ENCODE measurements at places on chromosomes 1 and 21. TPM values are rescaled to one million over a fixed set of nuclear protein-coding genes. Genes with fewer than 3 reads are reported as not detected.
A peak's percentile ranks its signal among the peaks of the same experiment; 100 is the strongest.

GRCh38 chr1:167013108-167013929 is 24.2 kb downstream of the MAEL start:
- no peak for DNase-seq

DNA sequence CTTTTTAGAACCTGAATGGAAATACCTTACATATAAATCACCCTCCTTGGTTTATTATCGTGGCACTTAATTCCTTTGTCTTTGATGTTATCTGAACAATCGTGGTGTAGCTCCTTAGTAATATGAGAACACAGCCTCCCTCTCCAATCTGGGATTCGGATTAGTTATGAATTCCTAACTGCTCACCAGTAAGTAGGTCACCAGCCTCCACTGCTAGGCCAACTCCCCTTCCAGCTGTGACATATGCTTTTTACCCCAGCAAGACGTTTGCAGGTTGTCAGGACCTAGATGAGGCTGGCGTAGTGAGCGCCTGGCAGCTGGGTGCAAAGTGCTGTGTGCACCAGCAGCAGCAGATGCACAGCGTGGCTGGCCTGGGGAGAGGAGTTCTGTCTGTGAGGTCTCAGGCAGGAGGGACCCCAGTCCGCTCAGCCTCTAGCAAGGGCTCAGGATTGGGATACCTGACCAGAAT is 38.2 kb downstream of the NTPCR start:
- no peak for DNase-seq

- peak; percentile 76 for DNase-seq
Observed at GRCh38 chr1:63698001-63698838, 75.6 kb upstream of the ROR1 start.

GRCh38 chr21:38413958-38414548 is 84.2 kb downstream of the ERG start:
- peak; percentile 40 for DNase-seq

- DNase-seq, result peak; percentile 92
Observed at GRCh38 chr1:31762726-31763670, 1.1 kb downstream of the ADGRB2 start.

- DNase-seq, result no peak
Observed at GRCh38 chr1:198636391-198636790, 2.4 kb upstream of the PTPRC start.

DNA sequence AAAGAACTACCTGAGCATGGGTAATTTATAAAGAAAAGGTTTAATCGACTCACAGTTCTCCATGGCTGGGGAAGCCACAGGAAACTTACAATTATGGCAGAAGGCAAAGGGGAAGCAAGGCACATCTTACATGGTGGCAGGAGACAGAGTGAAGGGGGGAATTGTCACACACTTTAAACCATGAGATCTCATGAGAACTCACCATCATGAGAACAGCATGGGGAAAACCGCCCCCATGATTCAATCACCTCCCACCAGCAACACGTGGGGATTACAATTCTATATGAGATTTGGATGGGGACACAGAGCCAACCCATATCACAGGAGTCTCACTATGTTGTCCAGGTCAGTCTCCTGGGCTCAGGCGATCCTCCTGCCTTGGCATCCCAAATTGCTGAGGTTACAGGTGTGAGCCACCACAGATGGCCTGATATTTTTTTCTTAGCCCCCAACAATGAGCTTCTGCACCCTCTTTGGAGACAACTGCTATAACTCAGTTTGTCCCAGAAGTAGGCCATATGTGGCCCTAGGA is 22.5 kb upstream of the MORC3 start:
- DNase-seq, result no peak

DNA sequence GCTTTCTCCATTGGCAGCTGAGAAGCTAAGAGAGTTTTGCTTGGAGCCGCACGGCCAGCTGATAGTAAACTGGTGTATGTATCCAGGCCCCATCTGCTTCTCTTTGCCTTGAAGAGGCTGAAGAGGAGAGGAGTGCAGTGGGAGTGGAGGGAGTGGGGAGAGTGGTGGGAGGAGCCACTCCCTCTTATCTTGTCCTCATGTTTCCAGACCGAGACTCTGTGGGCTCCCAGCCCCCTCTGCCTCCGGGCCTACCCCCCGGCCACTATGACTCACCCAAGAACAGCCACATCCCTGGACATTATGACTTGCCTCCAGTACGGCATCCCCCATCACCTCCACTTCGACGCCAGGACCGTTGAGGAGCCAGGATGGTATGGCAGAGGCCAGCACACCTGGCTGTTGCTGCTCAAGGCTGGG is 6.0 kb upstream of the LRRC71 start:
- peak; percentile 90 for DNase-seq

GRCh38 chr1:247111700-247112478 is 7.7 kb upstream of the ZNF669 start:
- peak; percentile 67 for DNase-seq

DNA sequence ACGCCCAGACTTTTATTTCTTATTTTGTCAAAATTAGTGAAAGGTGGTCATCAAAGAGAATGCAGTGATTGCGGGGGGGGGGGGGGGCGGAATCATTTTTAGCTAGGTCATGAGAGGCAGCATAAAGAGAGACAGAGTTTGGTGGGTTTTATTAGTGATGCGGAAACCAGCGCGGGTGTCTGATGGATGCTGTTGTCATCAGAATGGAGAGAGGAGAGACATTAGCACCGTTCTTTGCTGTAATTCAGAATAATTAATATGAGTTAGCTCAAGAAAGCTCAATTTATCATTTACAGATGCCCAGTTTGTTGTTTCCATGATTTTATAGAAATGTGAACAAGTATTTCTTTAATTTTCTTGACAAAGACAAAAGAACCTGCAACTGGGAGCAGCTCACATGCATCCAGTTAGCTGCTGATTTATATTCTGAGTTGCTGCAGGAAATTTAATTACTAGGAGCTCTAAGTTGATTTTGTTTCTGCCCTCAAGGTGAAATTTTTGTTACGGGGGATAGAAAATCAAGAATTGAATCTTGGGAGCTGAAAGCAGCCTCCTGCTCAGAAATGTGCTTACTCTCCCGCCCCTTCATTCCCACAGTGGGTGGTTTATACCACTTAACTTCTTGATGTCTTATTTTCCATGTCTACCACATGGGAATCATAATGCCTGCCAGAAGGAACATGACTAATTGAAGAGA is 133.4 kb upstream of the MAP1LC3C start:
- DNase-seq, result no peak

Gene AMY1C
- total RNA-seq, result 0.12 TPM

DNA sequence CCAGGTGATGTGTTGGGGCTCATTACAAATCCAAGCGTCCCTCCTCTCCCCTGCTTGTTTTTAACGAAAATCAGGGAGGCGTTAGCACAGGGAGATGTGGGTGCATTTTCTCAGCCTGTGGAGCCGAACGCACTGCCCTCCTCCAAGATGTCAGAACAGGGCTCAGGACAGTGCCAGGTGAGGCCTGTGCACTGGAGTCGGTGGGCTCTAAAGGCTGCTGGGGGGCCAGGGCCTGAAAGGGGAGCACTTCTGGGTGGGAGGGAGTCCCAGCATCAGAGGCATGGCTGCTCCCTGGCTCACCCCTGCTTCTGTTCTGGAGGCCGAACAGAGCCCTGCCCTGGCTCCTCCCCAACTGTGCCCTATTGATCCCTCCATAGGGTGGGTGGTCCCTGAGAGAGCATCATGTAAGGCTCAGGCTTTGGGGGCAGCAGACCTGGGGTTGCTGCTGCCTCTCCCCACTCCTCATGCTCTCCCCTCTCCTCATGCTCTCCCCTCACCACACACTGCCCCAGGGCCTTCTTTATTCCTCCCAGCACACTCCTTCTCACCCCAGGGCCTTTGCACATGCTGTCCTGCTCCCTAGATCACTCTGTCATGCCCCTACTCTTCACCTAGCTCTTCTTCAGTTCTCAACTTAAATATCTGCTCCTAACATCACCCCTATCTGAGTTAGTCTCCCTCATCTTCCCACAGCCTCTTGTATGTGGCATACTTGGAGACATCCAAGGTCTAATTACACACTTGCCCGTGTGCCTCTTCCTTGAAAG is 725.2 kb downstream of the PTPRU start:
- DNase-seq, result no peak

DNA sequence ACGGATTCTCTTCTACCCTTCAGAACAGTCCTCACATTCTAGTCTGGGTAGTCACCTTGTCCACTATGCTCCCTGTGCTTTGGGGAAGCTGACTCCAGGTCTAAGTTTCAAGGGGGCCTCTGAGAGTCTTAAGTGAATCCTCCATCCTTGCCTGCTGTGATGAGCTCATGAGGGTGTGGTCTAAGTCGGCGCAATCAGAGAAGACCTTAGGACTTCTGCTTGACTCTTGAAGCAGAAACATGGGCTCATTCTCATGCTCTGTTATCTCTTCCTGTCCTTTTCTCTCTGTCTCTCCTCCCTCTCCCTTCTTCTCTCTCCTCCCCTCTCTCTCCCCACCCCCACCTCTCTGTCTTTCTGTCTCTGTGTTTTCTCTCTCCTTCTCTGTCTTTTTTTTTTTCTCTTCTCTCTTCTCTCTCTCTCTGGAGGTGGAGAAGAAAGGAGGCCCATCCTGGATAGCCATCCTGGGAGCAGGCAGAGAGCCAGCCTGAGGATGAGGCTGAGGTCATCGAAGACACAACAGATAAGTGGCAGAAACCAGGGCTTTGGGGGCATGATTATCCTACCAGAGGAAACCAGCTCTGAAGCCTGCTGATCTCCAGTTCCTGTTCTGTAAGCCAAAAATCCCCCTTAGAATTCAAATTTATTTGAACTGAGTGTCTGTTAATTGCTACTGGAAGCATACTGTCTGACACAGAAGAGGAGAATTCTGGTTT is 245.6 kb downstream of the SIPA1L2 start:
- DNase-seq, result no peak

DNA sequence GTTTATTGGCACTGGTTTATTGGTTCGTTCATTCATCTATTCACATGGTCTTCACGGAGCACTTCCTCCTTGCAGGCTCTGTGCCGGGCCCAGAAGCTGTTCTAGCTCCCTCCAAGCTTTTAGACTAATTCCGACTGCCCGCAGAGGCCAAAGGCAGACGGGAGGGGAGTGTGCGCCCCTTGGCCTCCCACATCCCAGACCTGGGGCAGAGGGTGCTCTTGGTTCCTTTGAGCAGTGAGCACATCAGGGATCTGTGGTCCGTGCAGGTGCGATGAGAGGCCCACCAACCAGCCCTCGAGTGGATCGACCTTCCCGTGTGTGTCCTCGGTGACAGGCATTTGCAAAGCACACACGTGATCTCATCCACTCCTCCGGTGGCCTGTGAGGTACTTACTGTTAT is 38.7 kb upstream of the TNFRSF1B start:
- no peak for DNase-seq

DNA sequence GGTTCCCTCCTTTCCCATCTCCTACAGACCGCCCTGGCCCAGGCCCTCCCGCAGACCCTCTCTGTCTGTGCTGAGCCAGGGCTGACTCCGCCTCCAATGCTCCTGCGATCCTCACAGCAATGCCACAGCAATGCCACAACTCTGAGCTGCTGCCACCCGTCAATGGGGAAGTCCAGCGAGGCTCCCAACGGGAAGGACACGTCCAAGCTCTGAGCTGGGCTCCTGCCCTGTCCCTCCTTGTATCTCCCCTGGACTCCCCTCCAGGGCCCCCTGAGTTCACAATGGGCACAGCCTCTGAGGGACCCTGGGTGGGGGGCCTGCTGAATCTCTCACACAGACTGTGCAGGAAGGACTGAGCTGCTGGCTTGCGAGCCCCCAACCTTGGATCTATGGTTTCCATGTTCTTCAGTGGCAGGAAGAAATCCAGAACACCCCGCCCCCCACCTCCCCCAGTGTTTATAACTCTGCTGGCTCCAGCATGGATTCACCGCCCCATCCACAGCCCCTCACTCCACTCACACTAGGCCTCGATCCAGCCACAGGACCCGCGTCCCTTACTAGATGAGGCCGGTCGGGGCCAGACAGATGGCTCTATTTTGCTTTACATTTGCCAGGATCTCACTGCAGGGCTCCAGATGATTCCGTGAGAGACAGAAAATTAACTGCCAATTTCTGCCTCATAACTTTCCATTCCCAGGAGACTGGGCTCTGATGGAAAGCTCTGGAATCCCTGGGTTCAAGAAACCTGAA is 338.0 kb downstream of the MATN1 start:
- no peak for DNase-seq

Gene CDC42BPA
- 12.0 TPM for total RNA-seq

DNA sequence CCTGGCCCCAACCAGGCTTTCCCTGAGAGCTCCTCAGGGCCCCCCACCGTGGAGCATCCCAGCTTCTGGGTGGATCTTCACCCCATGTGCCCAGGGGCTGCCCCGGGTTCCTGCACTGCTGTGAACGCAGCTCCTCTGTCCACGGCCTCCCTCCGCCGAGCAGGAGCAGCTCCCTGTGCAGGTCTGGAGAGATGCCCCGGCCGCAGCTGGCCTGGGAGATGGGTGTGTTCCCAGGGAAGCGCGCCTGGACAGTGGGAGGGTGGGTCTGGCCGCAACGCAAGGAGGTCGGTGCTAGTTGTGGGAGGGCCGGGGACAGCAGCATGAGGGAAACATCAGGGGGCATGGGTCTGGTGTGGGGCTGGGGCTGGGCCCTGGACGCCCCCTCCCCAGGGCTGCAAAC is 71.3 kb downstream of the MORN1 start:
- DNase-seq, result no peak

Gene LEFTY2
- total RNA-seq, result 14.0 TPM

GRCh38 chr1:94741510-94741909 is 78.6 kb upstream of the SLC44A3 start:
- no peak for DNase-seq

Gene CCDC17
- 2.9 TPM for total RNA-seq

- no peak for DNase-seq
Observed at GRCh38 chr1:229065613-229066012, 205.3 kb upstream of the RAB4A start.

GRCh38 chr1:1958071-1958541 is 39.0 kb upstream of the TMEM52 start:
- no peak for DNase-seq

DNA sequence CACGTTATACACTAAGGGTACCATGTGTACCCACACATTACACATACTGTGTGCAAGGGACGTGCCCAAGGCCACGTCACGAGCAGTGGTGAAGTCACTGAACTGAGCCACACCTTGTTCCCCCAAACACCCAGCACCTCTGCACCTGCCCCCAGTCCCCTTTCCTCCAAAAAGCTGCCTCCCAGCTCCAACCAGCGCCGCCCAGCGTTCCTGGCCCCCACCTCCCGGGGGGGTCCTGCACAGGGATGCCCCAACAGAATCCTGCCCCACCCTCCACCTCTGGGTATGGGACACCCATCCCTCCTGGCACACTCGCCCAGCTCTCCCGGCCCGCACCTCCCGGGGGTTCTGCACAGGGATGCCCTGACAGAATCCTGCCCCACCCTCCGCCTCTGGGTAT is 54.1 kb downstream of the CHD5 start:
- DNase-seq, result no peak

- DNase-seq, result no peak
Observed at GRCh38 chr1:156880473-156880872, 13.0 kb upstream of the PEAR1 start.

Measured in cardiac muscle cell (in vitro differentiated cells and primary cell).